NCI-H2081 treated with DMSO at 0.1 percent for 48 hours (cell line): ENCODE measurements at places on chromosomes 11 and 22.
A peak's percentile ranks its signal among the peaks of the same experiment; 100 is the strongest.

GRCh38 chr22:46531581-46532175 lies 5.7 kb downstream of the CELSR1 start:
- no peak for DNase-seq

DNA sequence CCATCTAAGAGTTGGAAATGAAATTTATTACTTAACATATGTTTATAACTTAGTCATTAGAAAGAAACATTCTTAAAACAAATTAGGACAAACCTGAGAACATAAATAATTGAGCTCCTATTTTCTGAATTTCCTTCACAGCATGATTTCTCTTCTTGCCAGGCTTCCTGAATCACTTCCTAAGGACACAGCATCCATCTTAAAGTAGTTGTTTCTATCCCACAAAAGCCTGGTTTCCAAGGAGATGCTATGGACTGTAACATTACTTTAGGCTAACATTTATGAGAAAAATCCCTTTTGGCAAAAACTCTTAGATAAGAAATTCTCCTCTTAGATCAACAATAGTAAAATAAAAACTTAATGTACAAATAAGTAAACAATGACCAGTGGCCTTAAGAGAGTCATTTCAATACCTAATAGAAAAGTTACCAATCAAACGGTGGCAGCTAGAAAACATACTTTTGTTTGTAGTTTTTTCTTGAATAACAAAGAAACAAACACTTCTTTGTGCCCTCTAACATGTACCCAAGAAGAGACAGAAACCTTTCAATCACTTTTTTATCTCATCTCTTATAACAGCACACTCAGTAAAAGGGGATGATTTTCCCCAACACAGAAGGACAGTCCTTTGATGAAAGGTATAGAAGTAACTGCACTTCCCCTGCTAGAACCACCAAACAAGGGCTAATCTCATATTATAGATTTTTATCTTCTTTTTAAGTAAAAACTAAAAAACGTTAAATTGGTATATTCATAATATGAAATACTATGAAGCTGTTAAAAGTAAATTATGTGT lies 74.5 kb downstream of the TTC28 start:
- no peak for DNase-seq

GRCh38 chr22:43479301-43479950 lies 67.6 kb downstream of the MPPED1 start:
- DNase-seq, result no peak

GRCh38 chr22:25113316-25113721 lies 86.3 kb upstream of the CRYBB3 start:
- DNase-seq, result no peak

DNA sequence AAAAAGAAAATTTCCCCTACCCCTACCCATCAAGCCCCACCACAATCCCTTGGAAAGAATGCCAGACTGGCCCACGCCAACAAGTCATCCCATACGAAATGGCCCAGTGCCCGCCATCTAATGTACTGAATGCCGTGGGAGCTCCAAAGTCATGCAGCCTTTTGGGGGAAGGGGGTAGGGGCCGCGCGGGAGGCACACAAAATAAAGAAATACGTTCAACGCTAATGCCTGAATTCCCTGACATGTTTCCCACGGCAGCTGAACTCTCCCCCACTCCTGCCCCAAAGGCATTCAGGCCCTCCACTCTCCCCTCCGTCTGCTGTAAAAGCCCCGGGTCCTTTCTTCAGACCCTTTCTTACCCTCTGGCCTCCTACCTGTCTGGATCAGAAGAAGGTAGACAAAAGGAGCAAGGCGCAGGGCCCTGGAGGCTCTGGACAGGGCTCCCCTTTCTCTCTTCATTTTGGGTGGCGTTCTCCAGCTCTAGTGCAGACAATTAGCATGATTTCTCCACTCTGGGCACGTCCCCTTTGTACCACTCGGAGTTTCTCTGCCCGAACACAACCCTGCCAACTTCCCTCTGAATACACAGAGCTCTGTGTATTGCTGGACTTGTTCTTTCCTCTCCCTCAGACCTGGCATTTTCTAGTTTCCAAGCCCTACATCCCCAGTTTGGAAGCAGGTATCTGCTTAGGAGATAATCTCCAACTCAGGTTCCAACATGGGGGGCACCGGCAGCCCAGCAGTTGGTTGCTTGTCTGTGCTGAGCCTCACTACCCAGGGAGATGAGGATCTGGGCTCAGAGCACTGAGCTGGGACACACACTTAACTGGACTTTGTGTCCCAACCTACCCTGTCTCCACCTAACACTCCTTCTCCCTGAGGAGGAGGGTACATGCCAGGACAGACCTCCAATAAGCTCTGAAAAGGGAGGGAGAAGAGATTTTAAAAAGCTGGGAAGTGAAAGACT lies at the start of gene HEPACAM:
Gene HEPACAM (minus strand): TSS at position 500 of the 967 bp plus-strand sequence. CDS start 41 bp downstream, at position 459.
- no peak for DNase-seq

- DNase-seq, result peak; percentile 67
Observed at GRCh38 chr11:118641397-118642019, 34.1 kb downstream of the PHLDB1 start.

DNA sequence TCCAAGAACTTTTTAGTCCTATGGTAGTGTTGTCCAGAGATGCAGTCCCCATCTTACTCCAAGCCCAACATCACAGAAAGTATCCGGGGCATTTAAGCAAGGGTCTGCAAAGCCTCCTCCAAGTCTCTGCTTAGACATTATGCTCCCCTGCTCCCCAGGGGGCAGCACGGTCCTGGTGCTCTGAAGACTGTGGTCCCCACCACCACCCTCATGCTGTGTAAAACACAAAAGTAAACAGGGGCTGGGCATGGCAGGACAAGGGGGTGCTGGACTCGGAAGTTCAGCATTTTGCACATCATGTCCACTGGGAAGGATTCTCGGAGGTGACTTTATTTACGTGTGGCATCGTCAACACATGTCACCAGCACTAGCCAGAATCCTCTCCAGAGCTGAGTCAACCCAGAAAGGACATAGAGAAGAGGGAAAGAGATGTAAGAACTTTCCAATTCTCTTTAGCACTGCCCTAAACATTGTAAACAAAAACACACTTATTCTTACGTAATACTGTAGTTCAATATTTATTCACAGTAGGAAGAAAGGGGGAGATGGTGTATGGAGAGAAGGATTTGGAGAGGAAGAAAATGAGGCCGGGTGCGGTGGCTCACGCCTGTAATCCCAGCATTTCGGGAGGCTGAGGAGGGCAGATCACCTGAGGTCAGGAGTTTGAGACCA lies 37.7 kb downstream of the TCIRG1 start:
- no peak for DNase-seq

- no peak for DNase-seq
Observed at GRCh38 chr11:12375720-12376119, 1.7 kb upstream of the PARVA start.

DNA sequence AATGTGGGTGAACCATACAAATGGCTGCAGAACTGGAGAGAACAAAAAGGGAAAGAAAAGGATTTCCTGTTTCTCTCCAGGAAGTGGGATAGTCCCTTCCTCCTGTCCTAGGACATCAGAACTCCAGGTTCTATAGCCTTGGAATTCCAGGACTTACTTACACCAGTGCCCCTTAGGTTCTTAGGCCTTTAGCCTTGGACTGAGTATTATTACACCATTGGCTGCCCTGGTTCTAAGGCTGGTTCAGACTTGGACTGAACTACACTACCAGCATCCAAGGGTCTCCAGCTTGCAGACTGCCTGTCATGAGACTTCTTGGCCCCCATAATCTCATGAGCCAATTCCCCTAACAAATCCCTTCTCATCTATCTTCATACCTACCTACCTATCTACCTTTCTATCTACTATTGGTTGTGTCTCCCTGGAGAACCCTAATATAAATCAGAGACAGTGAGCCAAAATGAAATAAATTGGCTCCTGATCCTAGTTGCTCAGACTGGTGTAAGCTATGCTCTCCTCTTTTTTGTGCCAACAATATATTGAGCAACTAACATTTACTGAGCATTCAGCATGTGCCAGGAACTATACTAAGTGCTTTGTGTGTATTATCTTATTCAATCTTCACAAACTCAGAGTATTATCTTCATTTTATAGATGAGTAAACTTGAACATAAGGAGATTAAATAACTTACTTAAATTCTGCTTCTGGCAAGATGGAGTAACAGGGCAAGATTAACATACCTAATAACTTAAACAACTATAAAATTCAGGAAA lies 303.7 kb downstream of the TTC28 start:
- DNase-seq, result no peak

DNA sequence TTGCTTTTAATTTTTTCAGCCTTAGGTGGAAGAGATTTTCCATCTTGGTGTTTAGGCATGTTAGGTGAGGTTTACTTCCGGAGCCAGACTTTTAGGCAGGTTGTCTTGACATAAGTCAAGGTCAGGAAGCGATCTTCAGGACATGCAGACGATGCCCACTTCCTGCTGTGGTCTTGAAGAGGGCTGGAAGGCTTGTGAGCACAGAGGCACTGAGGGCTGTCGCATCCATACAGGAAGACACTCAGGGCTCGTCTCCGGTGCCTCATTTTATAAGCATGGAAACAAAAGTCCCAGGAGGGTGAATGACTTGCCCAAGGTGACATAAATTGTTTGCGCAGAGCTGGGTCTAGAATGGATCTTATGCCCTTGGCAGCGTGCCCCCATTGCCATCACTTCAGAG lies 30.8 kb downstream of the MARK2 start:
- DNase-seq, result no peak

GRCh38 chr22:35226958-35227647 lies 30.2 kb upstream of the HMGXB4 start:
- DNase-seq, result no peak

- peak; percentile 52 for DNase-seq
Observed at GRCh38 chr11:66489636-66490035, 9.4 kb downstream of the DPP3 start.

DNA sequence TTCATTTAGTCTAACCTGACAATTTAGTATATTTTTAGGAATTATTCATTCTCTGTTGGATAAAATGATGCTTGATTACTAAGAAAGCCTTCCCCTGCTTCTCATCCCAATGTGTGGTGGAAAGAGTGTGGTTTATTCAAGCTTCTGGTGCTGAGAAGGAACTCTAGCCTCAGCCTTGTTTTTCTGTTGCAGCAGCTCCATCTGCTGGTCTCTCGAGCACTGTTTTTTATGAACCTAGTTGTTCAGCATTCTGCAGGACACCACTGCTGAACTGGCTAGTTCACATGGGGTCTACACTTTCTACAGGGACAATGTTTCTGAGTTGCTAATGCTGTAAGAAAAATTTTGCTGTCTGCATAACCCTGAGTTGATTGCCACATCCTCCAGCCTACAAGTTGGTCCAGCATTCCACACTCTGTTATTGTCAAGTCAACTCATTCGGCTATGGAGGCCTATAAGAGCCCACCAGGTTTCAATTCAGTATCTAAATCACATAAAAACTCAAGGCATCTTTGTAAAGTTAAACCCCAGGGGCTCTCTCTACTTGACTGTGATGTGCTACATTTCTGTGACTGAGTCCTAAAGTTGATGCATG lies 14.3 kb downstream of the OR2AG2 start:
- DNase-seq, result no peak

GRCh38 chr11:9806946-9807687 lies 143.2 kb downstream of the SWAP70 start:
- DNase-seq, result no peak

- DNase-seq, result no peak
Observed at GRCh38 chr11:130100381-130101095, 30.8 kb downstream of the APLP2 start.

- DNase-seq, result no peak
Observed at GRCh38 chr11:127055236-127055635, 54.7 kb upstream of the KIRREL3 start.

GRCh38 chr22:36922711-36923110 lies 9.3 kb downstream of the CSF2RB start:
- DNase-seq, result no peak

GRCh38 chr22:41094041-41094593 lies 1.7 kb downstream of the EP300 start:
- DNase-seq, result no peak

- no peak for DNase-seq
Observed at GRCh38 chr11:85021058-85021457, 606.1 kb downstream of the DLG2 start.

- no peak for DNase-seq
Observed at GRCh38 chr11:133677387-133677786, 145.1 kb upstream of the OPCML start.

DNA sequence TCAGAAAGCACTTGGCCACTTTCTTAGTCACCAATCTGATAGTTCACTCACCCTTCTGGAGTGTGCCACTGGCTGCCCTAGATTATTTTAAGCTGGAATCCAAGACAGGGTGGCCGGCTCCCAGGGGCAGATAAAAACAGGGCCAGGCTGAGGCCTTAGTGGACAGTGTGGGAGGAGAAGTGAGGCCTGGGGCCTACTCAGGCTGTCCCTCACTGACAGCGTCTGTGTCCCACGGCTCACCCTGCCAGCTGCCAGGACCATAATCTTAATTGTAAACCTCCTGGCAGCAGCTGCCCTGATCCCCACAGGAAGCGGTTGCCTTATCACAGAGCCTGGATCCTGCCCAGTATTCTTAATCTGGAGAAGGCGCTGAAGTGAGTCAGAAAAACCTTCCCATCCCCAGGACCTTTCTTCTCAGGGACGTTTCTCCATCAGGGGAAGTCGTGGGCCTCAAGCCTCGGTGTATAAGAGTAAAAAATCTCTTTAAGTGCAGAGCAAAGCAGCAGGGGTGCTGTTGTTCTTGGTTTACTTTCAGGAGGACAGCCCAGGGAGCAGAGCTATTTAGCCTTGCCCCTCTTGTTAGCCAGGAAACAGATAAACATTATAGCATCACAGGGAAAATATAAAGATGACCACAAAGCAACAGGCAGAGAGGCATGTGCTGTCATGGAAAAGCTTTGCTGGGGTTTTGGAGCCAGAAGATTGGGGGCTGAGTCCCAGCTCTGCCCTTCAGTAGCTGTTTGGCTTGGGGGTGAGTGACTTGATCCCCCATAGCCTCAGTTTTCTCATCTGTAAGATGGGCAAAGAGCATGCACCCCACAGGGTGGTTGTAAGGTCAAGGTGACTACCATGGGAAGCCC lies 39.6 kb downstream of the TSPAN18 start:
- DNase-seq, result no peak

DNA sequence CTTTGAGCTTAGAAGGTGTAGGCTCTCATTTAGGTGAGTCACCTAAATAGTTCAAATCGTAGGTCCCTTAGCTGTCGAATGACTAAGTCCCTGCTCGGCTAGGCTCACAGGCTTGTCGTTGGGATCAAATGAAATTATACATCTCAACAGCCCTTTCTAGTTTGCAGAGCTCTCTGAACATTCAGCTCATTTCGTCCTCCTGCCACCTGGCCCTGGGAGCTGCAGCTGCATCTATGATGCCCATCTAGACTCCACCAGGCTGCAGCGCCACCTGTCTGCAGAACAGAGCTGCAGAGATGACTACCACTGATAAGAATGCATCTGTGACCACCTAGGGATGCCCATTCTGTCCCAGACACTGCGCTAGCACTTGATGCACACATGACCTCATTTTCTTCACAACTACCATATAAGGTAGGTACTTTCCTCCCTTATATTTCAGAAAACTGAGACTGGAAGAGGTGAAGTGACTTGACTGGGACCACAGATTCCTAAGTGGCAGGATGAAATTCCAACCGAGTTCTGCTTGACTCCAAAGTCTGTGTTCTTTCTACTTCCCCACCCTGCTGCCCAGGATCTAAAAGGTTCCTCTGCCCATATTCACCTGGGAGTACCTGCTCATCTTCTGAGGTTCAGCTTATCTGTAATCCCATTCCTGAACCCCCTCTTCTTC lies 141.1 kb upstream of the NARS2 start:
- peak; percentile 16 for DNase-seq
